ENCODE measurements at places on chromosomes 6 and 20.

GRCh38 chr6:158711264-158711663 lies 61.4 kb downstream of the SYTL3 start:
- DNase-seq, result no peak

DNA sequence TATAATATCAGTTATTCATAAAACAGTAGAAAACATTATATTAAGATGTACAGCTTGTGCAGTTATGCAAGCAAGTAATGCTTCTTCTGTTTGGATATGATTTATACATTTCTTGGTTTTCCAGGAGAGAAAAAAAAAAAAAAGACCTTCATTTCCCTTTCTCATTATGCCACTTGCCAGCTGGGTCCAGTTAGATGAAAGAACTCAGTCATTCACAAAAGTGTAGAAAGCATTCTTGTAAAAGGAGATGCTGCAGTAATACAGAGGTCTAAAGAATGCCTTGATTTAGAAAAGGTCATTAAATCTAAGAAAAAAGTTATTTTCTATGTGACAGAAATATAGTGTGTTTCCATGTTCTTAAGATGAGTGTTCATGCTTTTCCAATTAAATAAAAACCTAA lies 7.4 kb downstream of the PDE7B start:
- DNase-seq, result no peak

- no peak for DNase-seq
Measured at GRCh38 chr6:168501561-168501960, 60.6 kb downstream of the SMOC2 start.

GRCh38 chr6:75409286-75409685 lies 84.3 kb downstream of the FILIP1 start:
- DNase-seq, result no peak

GRCh38 chr20:47809161-47809960 lies 24.1 kb upstream of the SULF2 start:
- no peak for DNase-seq

- DNase-seq, result no peak
Measured at GRCh38 chr6:105611606-105612005, 208.7 kb upstream of the PREP start.

- no peak for DNase-seq
Measured at GRCh38 chr6:108610270-108610839, 49.6 kb downstream of the FOXO3 start.

DNA sequence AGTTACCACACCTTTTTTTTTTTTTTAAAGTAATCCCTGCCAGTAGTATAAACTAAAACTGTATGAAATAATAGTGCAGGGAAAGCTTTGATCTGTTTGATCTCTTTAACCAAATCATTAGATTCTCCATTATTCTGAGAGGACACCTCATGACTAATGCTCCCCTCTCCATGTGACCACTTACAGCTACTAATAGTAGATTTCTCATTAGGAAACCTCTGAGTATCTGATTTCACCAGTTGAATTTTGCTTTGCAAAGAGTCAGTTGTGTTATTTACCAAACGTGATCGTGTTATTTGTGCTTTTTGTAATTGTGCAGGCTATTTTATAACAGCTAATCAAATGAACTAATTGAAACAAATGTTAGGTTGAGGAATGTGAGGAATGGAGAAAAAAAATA lies 12.5 kb downstream of the CASP8AP2 start:
- DNase-seq, result no peak

DNA sequence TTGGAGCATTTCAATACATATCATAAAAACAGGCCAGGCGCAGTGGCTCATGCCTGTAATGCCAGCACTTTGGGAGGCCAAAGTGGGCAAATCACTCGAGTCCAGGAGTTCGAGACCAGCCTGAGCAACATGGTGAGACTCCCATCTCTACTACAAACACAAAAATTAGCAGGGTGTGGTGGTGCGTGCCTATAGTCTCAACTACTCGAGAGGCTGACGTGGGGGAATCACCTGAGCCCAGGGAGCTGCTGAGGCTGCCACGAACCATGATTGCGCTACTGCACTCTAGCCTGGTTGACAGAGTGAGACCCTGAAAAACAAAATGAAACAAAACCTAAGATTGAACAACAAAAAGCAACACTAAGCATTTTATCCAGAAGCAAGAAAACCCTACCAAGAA lies 47.2 kb downstream of the BACH2 start:
- no peak for DNase-seq

- DNase-seq, result no peak
Measured at GRCh38 chr6:76230711-76231110, 158.2 kb upstream of the IMPG1 start.

Measured in GM06990 (cell line).